Activated CD8-positive, alpha-beta memory T cell treated with anti-CD3 and anti-CD28 coated beads for 1 hour (primary cell): ENCODE measurements at places on chromosomes 7 and 10.

DNA sequence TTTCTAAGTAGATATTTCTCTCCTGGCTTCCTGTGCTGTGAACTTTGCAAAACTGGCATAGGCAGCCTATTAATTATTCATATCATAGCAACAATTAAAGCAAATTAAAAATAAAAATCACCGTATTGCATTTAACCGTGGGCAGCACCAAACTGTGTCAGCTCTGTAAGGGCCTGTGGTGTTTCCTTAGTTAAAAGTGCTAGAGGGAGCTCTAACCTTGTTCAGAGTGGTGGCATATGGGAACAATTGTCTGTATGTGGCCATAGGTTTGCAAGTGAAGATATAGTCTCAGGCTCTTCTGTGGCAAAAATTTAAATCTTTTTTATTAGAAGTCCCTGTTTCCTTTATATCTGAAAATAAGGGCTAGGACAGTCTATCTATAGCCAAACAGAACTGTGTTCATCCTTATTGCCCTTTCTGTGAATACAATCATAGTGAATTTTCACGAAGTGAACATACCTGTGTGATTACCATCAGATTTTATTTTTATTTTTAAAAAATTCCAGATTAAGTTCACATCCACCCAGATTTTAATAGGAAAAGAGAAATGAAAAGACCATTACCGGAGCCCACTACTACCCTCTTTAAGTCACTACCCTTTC, 92.6 kb downstream of the POLL start:
- DNase-seq = no peak

DNA sequence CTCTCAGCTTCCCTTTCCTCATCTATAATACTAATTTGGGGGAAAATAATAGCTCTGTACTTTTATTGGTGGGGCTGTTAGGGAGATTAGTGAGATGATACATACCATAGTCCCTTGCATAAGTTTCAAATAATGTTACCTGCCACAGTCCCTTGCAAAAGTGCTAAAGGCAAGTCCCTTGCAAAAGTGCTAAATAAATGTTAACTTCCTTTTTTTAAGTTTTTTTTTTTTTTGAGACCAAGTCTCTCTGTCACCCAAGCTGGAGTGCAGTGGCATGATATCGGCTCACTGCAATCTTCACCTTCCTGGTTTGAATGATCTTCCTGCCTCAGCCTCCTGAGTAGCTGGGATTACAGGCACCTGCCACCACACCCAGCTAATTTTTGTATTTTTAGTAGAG, 43.4 kb upstream of the SRGN start:
- DNase-seq = no peak

DNA sequence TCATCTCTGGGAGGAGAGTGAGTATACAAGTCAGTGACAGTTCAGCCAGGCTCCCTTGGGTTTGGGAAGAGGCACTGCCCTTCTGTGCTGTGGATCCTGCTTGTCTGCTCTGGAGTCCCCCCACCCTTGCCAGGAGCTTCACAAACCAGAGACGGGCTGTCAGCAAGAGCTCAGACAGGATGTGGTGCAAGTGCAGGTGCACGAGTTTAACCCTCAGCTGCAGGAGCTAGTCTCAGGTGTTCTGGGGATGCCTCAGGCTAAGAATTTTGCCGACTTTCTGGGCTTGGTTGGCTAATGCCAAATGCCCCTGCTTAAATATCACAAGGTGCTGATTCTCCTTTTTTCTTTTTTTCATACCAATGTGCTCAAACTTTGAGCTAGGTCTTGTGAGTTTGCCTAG, 22.3 kb downstream of the ZNF783 start:
- peak; percentile 12 for DNase-seq

GRCh38 chr7:158724658-158725505, 20.3 kb upstream of the NCAPG2 start:
- no peak for DNase-seq

DNA sequence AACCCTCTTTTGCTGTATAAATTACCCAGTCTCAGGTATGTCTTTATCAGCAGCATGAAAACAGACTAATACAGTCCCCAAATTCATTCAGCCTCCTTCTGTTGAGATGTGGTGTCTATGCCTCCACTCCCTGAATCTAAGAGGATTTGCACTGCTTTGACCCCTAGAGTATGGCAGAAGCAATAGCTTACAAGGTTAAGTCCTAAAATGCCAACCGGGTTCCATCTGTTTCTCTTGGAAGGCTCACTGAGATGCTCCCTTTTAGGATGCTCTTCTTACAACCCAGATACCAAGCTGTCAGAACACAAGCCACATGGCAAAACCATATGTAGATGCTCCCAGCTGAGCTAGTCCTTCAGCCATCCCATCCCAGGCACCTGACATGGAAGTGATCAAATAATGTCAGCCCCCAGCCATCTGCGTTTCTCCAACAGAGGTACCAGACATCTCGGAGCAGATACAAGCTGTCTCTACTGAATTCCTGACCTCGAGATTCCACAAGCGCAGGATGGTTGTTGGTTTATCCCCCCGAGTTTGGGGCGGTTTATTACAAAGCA, 20.2 kb downstream of the CALN1 start:
- DNase-seq = no peak

DNA sequence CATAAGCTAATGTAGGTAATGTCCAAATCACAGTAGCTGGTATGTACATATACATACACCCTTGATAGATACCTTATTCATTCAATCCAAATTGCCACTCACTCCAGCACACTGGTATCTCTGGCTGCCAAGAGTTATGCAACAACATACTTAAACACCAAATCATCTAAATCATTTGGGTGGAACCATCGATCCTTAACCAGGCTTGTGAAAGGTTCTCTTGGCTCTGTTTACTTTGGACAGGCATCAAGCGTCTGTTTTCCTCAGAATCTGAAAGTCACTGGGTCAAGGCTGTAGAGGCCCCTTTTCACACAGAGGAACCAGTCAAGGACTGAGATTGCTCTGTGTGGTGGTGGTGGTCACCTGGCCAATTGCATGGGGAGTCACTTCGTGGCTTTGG, 24.6 kb downstream of the JAZF1 start:
- no peak for DNase-seq

GRCh38 chr7:94243066-94243711, 151.5 kb upstream of the COL1A2 start:
- no peak for DNase-seq

- no peak for DNase-seq
Observed at GRCh38 chr10:33091201-33091600, 133.2 kb upstream of the ITGB1 start.

DNA sequence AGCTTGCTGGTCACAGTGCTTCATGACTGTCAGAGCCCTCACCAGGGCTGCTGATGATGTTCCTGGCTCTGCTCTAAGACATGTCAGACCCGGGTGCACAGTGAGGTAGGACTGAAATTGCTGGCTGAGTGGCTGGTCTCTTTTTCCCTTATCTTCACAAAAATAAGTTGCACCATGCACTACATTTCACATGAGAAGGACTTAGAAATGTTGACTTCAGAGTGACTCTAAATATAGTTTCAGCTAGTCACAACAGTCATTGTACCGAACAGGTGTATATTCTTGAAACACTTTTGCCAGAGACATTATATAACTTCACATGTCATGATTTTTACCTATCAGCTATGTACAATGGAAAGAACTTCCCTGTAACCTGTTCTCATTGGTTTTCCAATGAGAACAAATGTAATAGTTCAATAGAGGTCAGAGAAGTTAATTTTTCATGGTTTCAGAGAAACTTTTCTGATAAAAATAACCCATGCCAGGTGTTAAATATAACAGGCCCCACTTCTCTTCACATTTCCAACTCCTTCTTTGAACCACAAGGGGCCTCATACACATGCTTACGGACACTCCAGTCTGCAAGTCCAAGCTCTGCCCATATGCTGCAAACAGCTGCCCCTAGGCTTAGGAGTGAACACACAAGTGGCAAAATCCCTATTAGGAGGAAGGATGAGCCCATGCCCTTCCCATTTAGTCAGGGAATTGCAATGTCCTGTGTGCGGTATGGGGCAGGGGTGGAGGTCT, 115.6 kb downstream of the CDK6 start:
- no peak for DNase-seq

GRCh38 chr10:90218846-90219245, 517.5 kb downstream of the KIF20B start:
- no peak for DNase-seq

GRCh38 chr10:110008518-110009339, 945 bp downstream of the ADD3 start:
- DNase-seq = no peak

DNA sequence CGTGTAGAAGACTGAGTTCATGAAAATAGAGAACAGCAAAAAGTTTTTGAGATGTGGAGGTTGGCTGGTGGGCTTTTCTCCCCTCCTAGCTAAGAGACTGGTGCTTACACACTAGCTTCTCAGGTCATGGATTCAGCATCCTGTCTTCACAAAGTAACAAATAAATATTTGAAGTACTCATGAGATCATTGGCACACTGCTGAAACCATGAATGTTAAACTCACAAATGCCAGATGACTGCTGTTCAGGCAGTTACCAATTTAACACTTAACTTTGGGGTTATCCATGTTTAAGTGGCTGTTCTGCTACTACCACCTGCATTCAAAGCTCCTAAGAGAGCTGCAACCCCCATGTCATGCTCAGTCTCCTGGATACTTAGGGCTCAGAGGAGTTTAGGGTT, 119.0 kb upstream of the BET1 start:
- no peak for DNase-seq

- DNase-seq = no peak
Observed at GRCh38 chr10:17504547-17505245, 50.3 kb upstream of the ST8SIA6 start.

DNA sequence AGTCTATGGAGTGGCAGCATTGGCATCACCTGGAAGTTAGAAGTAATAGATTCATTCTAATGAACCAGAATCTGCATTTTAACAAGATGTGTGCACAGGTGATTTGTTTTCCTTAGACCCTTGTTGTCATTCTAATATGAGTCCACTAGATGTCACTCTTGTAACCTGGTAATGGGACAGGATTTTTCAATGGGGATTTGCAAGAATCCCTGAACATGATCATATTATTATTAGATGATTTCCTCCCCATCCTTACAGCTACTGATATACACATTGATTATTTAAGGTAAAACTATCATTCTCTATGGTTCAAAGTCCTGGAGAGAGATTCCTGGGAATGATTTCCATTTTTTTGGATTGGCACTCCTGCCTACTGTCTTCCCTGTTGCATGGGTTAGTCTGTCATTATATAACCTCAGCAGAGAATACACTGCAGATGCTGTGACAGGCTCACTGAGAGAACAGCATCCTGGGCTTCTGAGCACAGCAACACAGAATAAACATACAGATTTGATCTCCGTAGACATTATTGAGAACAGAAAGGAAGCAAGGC, 194.9 kb downstream of the SUGCT start:
- DNase-seq = no peak

GRCh38 chr7:40808378-40808942, 673.7 kb downstream of the SUGCT start:
- no peak for DNase-seq

GRCh38 chr7:96241855-96242254, 80.0 kb downstream of the SLC25A13 start:
- no peak for DNase-seq

- DNase-seq = no peak
Observed at GRCh38 chr7:159211540-159212182, 67.0 kb upstream of the VIPR2 start.

GRCh38 chr7:55093674-55094073, 74.9 kb downstream of the EGFR start:
- no peak for DNase-seq

DNA sequence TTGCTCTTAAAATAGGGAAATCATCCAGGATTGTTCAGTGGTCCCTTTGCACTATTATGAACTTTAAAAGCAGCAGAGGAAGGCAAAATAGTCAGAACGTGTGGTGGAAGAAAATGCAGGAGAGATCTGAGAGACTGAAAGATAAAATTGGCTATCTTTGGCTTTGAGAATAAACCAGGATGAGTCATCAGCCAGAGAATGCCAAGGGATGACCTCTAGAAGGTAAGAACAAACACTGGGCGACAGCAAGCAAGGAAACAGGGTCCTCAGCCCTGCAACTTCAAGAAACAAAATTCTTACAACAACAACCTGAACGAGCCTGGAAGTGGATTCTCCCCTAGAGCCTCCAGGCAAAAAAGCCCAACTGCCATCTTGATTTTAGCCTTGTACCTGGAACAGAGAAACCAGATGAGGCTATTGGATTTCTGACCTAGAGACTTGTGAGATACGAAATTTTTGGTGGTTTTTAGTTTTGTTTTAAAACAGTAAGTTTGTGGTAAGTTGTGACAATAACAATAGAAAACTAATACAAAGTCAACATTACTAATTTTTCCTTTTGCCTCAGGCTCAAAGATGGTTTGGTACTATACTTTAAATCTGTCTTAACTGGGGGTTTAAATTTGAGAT, 130.2 kb upstream of the CNTNAP2 start:
- no peak for DNase-seq

- no peak for DNase-seq
Observed at GRCh38 chr10:22570733-22571430, 143.5 kb downstream of the PIP4K2A start.

- no peak for DNase-seq
Observed at GRCh38 chr10:43794181-43794815, 145.6 kb upstream of the ZNF32 start.

DNA sequence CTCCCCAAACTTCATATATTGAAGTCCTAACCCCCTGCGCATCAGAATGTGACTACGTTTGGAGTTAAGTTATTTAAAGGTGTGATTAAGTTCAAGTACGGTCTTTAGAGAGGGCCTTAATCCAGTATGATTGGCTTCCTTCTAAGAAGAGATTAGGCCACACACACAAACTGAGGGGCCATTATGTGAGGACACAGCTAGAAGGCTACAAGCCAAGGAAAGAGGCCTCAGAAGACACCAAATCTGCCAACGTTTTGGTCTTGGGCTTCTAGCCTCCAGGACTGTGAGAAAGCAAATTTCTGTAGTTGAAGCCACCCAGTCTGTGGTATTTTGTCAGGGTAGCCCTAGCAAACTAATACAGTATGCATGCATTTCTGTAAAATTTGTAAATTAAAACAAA, 41.7 kb downstream of the REEP3 start:
- DNase-seq = no peak

- DNase-seq = no peak
Observed at GRCh38 chr10:71368176-71368575, 28.5 kb upstream of the CDH23 start.

- no peak for DNase-seq
Observed at GRCh38 chr10:12050528-12050927, 7.9 kb upstream of the UPF2 start.

- DNase-seq = no peak
Observed at GRCh38 chr7:29613100-29613499, 49.5 kb downstream of the PRR15 start.

DNA sequence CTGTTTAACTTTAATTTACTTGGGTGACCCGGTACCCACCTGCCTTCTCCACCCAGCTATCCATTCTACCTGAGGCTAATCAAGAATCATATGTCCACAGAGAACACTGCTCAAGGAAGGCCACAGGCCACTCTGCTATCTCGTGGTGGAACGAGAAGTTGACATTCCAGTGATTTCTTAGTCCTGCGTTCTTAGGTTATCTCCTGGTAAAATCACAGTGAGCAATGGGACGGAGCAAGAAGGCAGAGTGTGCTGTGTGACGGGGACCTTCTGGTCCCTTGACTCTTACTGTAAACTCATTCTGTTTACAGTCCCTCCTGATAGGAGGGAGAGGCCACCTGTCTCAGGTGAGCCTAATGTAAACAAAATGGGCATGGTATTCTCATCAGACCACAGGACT, 256.6 kb downstream of the TNS3 start:
- DNase-seq = no peak

- no peak for DNase-seq
Observed at GRCh38 chr7:49773218-49773935, at the start of gene VWC2. TSS of gene VWC2 (plus strand) at chr7:49773638. CDS start at chr7:49775436, 1,798 bp downstream.
